ENCODE measurements at places on chromosomes 5 and 9.

GRCh38 chr9:94971378-94972131 lies 245.1 kb downstream of the AOPEP start:
- DNase-seq: no peak

DNA sequence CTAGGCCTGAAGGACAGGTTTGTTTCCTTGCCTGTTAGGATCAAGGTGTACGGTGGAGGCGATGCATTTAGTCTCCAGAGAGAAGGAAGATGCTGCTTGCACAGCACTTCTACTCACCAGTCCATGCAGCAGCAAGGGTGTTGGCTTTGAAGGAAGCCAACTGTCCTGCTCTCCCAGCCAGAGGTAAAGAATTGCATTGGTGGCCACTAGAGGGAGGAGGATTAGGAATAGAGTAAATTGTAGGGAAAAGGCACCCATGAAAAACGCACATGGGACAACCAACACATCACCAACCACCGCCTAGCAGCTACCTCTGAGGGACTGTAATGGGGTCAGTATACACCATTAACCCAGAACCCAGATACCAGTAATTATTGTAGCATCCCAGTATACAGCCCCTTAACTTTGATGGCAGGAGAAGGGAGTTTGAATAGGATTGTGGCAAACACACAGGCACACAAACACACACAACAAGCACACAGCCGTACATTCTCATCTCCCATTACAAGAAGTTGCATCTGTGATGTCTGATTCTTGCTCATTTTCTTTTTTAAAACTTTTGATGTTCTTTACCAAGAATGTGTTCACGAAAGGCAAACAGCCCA lies 267.7 kb downstream of the ADAMTS6 start:
- no peak for DNase-seq

- no peak for DNase-seq
These were observed 5.3 kb upstream of the NSMF start for GRCh38 chr9:137464291-137464999.

DNA sequence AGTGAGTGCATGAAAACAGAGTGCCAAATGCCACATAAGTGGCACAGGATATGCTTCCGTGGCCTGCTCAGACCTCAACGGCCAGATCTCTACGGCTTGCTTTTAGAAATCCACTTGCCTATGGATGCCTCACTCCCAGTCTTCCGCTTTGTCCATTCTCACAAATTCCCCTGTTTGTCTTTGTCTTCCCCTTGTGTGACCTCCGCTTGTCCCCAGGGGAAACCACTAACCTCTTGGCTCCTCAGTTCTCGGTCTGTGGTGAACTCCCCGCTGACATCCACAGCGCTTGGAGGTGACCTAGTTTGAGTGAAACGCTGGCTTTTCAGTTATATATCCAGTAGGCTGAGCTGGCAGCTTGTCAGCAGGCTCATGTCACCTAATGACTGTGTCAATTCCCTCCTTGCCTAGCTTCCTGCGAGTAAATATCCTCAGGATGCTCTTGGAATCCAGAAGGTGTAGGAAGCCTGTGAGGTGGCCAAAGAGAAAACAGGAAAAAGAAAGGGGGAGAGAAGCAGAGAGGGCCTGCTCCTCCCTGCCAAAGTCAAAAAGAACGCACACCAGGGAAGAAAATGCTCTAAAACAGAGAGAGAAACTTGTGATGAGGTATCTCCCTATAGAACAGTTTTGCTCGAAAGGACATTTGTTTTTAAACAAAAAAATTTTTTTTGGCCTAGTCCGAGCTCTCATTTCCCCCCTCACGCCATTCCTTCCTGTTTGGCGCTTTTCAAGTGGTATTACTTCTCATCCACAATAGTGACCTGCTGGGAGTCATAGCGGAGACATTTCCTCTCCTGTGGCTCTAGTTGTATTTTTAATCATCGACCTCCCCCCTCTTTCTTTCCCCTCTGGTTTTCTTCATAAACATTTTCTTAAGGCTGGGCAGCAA lies 101.6 kb upstream of the SPRY4 start:
- DNase-seq: no peak

- DNase-seq: no peak
These were observed 6.7 kb downstream of the INIP start for GRCh38 chr9:112711050-112711689.

DNA sequence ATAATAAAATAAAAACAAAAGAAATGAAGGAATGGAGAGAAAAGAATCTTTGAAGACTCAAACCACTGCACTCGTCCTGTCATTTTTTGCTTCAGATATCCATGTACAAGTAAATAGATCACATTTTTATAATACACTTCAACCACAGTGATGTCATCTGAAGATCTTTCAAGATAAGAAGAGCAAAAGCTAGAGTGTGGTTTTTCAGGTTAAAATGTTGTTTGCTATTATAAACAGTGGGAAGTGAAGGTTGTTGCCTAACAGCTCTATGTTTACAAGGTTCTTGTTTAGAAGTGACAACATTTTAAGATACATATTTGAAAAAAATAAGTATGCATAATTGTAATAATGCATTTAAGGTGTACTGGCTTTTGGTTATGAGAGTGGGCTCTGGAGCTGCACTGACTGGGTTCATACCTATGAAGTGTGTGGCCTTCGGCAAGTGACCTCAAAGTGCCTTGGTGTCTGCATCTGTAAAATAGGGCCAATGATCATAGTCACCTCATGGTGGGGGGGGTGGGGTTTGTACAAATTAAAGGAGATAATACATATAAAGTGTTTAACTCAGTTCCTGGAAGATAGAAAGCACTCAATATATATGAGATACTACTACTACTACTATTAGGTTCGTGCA lies 45.5 kb upstream of the IL7R start:
- DNase-seq: no peak

DNA sequence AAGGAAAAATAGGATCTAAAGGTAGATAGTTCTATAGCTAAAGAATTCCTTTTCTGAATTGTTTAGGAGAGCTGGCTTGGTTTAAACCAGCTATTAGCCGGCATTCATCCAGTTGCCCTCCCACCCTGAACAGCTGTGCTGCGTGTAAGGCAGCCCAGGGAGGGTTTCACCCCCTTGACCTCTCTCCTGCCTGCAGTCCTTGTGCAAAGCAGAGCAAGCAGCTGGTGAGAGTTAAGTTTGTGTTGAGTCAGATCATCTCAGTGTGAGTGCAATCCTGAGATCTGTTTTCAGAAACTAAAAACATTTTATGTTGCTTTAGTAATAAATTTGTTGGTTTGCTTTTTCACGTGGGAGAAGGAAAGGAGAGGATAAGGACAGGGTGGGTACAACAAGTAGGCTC lies 13.0 kb downstream of the SLC25A25 start:
- no peak for DNase-seq

- DNase-seq: no peak
These were observed 15.6 kb downstream of the SNX2 start for GRCh38 chr5:122790354-122791103.

All from activated CD4-positive, CD25-positive, alpha-beta regulatory T cell (primary cell).